ENCODE measurements at places on chromosomes 1 and 21.

GRCh38 chr1:39571178-39571483 lies 5.5 kb downstream of the PABPC4 start:
- no peak for DNase-seq

- DNase-seq: no peak
Measured at GRCh38 chr1:33110477-33110876, 29.5 kb downstream of the AZIN2 start.

DNA sequence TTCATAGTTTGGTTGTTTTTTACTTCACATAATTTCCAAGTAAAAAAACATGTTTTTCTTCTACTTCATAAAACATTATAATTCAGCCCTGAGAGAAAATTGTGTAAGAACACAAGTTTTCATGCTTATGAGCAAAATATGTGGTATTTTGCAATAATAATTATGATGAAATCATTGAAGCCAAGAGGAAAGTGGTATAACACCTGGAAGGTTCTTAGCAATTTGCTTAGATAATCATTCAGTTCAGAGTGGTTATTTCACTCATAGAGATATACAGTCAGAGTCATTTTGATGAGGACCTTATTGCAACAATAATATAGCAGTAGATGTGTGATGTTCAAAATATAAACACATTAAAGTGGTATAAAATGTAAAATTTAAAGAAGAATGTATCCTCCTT lies 94.5 kb downstream of the PLPPR4 start:
- no peak for DNase-seq

GRCh38 chr1:44894591-44894990 lies 51.5 kb upstream of the PTCH2 start:
- DNase-seq: no peak

GRCh38 chr1:20389571-20389970 lies 96.4 kb downstream of the CAMK2N1 start:
- DNase-seq: peak; percentile 46

GRCh38 chr1:207248544-207249198 lies 72.8 kb upstream of the CD55 start:
- DNase-seq: no peak

- no peak for DNase-seq
Measured at GRCh38 chr1:225113265-225113664, 183.8 kb downstream of the DNAH14 start.

- DNase-seq: no peak
Measured at GRCh38 chr1:178564086-178564782, 51.3 kb downstream of the TEX35 start.

- DNase-seq: no peak
Measured at GRCh38 chr1:178579562-178579961, 66.7 kb downstream of the TEX35 start.

GRCh38 chr1:209403921-209404320 lies 179.6 kb upstream of the CAMK1G start:
- DNase-seq: no peak

- DNase-seq: no peak
Measured at GRCh38 chr1:232421143-232421796, 208.7 kb downstream of the SIPA1L2 start.

DNA sequence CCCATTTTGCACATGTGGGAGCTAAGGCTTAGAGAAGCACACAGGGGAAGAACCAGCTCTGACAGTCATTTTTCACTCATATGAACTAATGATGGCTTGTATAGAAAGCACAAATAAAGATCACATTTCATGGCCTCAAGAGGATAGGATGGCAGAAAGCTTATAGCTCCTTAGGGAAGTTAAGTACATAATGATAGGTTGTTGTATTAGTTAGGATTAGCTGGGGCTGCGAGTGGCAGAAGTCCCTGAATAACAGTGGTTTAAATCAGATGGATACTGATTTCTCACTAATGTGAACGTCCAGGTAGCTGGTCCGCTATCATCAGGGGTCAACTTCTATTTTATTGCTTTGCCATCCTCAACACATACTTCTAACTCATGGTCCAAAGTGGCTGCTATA lies 284.0 kb downstream of the RPS6KC1 start:
- no peak for DNase-seq

DNA sequence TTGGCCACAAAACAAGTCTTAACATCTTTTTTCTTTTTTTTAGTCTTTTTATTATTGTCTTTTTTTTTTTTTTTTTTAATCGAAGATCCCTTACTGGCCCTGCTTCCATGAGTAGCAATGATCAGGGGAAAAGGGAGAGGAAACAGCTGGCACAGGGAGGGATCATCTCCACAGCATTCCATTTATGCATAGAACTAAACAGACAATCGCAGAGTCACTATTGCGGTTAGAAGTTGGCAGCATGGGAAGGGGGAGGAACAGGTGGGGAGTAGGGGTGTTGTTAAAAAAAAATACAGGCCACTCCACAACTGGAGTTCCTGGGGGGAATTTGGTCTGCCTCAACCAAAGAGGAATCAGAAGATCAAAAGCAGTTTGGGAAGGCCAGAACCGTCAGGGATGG lies 55.4 kb downstream of the C1orf185 start:
- DNase-seq: no peak

DNA sequence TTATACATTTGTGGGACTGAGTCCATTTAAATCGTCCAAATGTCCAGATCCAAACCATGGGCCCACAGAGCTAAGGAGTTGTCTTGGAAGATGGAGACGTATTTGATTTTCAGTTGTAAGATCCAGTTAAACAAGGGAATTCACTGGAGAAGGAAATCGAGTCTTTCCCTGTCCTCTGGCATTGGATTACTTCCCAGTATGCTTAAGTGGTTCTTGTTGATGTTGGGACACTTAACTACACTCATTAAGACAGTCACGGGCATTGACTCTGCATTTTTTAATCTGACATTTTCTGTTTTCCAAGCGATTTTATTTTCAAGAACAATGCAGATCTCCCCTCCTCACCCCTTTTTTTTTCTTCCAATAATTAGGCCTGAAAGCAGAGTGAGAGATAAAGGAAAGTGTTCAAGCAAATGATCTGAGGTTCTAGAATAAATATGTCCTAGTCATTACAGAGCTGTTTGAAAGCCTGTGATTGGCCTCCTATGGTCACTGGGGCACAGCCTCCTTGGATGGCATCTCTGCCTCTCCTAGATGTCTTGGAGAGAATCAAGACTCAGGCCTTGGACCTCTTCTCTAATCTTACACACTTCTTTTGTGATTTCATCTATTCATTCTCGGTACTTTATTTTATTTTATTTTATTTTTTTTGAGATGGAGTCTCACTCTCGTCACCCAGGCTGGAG lies 48.9 kb downstream of the CD247 start:
- DNase-seq: no peak

DNA sequence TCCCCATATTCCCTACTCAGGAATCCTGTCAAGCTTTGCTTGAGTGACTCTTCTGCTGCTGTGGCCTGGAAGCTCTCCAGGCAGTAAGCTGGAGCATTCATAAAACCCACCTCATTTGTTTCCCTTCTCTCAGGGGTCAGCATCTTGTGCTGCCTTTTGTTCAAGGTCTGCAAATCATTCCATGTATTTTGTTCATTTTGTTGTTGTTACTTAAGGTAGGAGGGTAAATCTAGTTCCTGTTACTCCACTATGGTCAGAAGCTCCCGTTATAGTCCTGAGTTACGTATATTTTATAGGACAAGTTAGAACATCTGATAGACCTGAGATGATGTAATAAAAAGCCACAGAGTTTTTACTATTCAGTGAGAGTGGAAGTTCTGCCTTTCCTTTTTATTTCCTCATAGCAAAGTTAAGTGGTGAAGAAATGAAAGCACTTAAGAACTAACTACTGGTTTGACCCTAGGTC lies 9.9 kb downstream of the SYNJ1 start:
- DNase-seq: no peak

GRCh38 chr1:29426701-29427279 lies 190.5 kb downstream of the PTPRU start:
- no peak for DNase-seq

- DNase-seq: no peak
Measured at GRCh38 chr1:173415490-173415889, 61.6 kb upstream of the PRDX6 start.

GRCh38 chr1:205934788-205935187 lies 8.5 kb downstream of the SLC26A9 start:
- no peak for DNase-seq

DNA sequence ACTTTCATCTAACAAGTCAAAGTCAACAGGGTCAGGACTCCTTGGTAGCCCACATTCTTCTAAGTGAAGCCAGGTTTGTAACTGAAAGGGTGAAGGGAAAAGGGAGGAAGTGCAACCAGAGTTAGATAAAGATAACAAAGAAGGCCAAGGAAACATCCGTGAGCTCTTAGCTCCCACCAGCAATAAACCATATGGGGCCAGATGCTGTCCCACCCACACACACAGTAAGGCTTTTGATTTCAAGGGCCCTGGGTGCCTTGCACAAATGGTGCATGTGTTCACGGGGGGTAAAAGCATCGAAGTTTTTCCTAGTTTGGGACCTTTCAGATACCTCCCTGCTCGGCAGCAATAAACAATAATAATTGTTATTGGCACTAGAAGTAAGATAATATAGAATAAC lies 5.1 kb upstream of the TIAM1 start:
- no peak for DNase-seq

DNA sequence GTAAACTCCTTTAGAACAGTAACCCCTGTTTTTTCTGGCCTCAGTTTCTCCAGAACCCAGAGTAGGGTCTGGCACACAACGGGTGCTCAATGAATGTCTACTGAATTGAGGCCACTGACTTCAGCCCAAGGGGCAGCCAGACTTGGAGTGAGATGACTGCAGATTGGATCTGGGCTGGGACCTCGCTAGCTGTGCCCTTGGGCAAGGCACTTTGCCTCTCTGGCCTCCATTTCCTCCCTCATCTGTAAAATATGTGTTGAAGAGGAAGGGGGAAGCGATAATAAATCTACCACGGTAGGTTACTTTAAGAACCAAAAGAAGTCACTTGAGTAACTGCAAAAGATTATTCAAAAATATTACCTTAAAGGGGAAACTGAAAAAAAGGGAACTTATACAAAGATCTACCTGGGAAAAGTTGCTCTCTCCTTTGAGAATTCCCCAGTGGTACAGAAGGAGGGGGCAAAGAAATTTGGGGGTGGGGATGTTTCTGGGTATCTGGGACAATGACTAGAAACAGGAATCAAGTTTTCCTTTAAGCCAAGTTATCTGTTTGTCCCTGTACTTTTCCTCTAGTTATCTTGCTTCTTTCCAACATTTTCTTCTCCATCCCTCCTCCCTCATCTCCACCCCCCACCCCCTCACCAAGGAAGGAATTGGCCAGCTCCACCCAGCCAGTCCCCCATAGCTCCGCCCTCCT lies 394 bp upstream of the GRHL3 start:
- DNase-seq: no peak

DNA sequence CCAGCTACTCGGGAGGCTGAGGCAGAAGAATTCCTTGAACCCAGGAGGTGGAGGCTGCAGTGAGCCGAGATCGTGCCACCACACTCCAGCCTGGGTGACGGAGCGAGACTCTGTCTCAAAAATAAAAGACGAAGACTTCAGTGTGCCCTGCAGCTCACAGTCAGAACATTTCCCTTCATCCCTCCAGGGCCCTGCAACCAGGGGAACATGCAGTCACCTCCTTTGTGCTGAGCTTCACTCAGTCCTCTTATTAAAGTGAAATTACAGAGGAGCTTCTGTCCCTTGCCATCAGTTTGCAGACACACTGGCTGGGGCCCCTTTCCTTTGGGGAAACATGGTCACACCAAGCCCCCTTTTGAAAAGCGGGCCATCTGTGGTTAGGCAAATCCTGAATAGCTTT lies 24.2 kb downstream of the FHAD1 start:
- DNase-seq: no peak

GRCh38 chr1:32341971-32342370 lies 5.9 kb upstream of the MARCKSL1 start:
- DNase-seq: no peak

DNA sequence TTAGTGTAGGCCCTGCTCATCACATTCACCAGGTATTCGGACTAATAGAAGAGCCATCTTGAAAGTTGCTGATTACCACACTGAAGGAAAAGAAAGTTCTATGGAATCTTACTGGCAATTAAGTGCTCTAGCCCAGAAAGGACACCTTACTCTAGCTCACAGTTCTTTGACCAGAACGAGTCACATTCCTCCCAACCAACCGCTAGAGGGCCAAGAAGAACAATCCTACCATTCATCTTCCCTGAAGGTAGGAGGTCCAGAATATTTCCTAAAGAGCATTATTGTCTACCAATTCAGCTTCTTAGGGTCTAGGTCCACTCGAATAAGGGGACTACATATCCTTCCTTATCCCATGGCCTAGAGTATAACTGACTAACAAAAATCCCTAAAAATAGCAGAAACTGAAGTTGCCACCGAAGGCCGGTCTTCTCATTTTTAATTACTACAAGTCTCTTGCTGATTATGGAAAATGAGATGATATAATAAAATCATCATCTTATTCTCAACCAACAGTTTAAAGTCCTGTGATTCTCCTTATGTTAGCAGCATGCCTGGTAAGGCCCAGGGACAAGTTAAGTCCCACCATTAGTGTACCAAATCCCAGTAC lies 2.7 kb upstream of the FMO1 start:
- no peak for DNase-seq

- no peak for DNase-seq
Measured at GRCh38 chr1:57204091-57204490, 219.8 kb downstream of the DAB1 start.

DNA sequence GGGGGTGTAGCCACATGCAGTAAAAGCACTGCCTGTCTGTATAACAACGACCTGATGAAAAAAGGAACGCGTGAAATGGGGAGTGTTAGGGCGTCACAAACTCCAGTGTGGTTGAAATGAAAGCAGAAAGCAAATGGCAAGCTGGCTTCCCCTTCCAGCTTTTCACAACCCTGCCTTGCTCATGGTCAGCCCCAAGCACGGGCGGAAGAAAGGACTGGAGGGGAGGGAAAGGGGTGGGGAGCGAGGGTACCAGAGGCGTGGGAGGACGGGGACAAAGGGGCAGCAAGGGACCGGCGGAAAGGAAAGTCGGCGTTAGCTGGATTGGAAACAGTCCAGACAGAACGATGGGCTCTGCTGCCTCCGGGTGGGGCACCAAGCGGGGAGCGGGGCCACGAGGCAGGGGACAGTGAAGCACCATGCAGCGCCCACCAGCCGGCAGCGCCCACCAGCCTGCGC lies 9.6 kb downstream of the VPS26C start:
- peak; percentile 84 for DNase-seq

DNA sequence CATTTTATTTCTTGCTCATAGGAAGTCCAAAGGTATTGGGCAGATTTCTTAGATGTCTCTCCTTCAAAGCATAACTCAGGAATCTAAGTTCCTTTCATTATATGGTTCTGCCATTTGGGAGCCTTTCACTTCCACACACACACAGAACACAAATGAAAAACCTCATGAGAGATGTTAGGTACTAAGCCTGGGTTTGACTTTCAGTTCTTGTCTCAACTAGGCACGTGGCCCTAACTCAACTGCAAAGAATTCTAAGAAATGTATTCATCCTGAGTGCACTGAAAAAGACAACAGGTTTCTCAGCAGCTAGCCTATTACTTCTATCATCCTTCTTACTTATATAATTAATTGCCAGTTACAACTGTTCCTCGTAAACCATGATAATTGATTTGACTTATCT lies 190.0 kb upstream of the SAMSN1 start:
- DNase-seq: no peak
